ENCODE measurements at places on chromosomes 5 and 9.

- no peak overlapping the region for H3K4me3 ChIP-seq
- H3K27me3 ChIP-seq: peaks cover 32% of the 10 kb centered on the region
- H3K36me3 ChIP-seq: no peaks in the 10 kb centered on the region
- no peaks in the 10 kb centered on the region for H3K4me1 ChIP-seq
Observed at GRCh38 chr5:31702712-31703111, 63.8 kb downstream of the PDZD2 start.

- no peak overlapping the region for H3K4me3 ChIP-seq
- no peak for DNase-seq
- no peak overlapping the region for H3K27ac ChIP-seq
- no peaks in the 10 kb centered on the region for H3K4me1 ChIP-seq
- peaks cover 6% of the 10 kb centered on the region for H3K27me3 ChIP-seq
Observed at GRCh38 chr9:38039907-38040682, 28.9 kb downstream of the SHB start.

GRCh38 chr9:137353223-137354152, 51.4 kb upstream of the NRARP start:
- no peaks in the 10 kb centered on the region for H3K4me1 ChIP-seq
- no peak overlapping the region for H3K27ac ChIP-seq
- H3K36me3 ChIP-seq: peaks cover 5% of the 10 kb centered on the region
- no peak for DNase-seq
- H3K4me3 ChIP-seq: no peak overlapping the region
- H3K27me3 ChIP-seq: no peaks in the 10 kb centered on the region

- no peak overlapping the region for H3K4me3 ChIP-seq
- H3K27ac ChIP-seq: peak overlapping the region; percentile 35
Observed at GRCh38 chr9:71761938-71762353, 6.4 kb downstream of the CEMIP2 start.

DNA sequence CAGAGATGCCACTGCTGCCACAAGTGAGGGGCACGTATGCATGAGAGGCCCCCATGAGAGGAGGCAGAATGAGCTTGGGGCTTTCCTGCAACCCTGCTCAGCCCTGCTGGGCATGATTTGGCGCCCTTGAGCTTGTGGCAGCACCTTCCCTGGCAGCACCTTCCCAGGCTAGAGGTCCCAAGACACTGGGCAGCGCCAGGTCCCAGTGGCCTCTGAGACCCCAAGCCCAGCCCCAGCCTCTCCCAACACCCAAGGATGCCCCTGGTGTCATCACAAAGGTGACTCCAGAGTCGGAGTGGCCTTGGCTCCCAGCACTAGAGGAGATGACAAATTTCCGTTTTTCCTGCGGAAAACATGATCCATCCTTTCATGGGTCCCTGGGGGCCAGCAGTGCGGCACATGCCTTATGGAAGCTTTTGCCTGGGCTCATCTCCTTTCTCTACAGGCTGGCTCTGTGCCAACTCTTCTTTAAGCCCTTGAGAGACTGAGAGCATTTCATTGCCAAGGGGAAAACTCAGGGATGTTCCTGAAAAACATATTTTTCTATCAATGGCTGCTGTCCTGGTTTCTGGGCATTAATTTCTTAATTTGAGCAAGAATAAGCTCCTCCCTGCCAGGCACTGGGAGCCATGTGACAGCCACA, 77.1 kb upstream of the ADAMTS2 start:
- H3K27ac ChIP-seq: no peak overlapping the region
- H3K27me3 ChIP-seq: peaks cover 32% of the 10 kb centered on the region
- no peaks in the 10 kb centered on the region for H3K36me3 ChIP-seq
- no peak overlapping the region for H3K4me3 ChIP-seq
- no peaks in the 10 kb centered on the region for H3K4me1 ChIP-seq
- no peak for DNase-seq
